ENCODE measurements at places on chromosomes 5 and 9.

DNA sequence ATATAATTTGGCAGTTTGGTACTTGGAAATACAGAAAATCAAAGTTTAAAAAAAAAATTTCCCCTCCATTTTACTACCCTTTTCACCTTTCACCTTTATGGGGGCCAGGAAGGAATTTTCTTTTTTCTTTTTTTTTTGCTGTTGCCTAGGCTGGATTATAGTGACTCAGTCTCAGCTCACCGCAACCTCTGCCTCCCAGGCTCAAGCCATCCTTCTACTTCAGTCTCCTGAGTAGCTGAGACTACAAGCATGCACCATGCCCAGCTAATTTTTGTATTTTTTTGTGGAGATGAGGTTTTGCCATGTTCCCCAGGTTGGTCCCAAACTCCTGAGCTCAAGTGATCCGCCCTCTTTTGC, 9.1 kb downstream of the CHMP5 start:
- no peak for DNase-seq

DNA sequence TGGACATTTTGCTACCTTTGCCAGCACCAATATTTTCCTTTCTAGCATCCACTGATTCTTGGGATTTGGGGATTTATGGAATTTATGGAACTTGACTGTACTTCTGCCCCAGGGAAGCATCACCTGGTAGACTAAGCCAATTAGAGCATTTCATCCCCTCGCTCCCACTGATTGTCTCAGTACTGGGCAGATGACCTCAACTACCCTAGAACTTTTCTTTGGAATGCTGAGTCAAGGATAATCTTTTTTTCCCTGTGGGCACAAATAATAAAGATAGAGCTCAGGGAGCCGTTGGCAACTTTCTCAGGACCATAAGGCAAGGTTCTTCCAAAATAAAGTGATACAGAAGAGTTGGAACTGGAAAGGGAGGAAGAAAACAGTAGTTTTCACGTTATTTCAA, 438.4 kb downstream of the PLK2 start:
- DNase-seq: no peak

- DNase-seq: no peak
These were observed 28.2 kb downstream of the CARD6 start for GRCh38 chr5:40869384-40869783.

- DNase-seq: no peak
These were observed 13.5 kb downstream of the TXNDC15 start for GRCh38 chr5:134887593-134888159.

DNA sequence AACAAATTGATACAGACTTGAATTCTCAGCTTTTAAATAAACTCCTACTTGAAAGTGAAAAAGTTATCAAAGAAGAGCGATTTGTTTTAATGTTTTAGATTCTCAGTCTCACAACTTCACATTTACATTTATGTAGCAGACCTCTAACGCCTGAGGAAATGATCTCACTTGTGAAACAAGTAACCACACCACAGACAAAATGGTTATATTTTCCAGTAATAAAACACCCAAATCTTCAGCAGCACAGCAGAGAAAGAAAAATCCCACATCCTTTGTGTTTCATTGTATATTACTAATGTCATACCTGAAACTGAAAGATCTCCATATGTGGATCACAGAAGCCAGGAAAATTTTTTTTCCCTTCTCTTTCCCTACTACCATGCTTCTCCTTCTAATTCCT, 29.8 kb upstream of the GZMA start:
- DNase-seq: no peak

GRCh38 chr9:81150016-81150625, 539.2 kb downstream of the TLE1 start:
- no peak for DNase-seq

GRCh38 chr9:126829035-126829434, 24.2 kb downstream of the ZBTB43 start:
- DNase-seq: no peak

DNA sequence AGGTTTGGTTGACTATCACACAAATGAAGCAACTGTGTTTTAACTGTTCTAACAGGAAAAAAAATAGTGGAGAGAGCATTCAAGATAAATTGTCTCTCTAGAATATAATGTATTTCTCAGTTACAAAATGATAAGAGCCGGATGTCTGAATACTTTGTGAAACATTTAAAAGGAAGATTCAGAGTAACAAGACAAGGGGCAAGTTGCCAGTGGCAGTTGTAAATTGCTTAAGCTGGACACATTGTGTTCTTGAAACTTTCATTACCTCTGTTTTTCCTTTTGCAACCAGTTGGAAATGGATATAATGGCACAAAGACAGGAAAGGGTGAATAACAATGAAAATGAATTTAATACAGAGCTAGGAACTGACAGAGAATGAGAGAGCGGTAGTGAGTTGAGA, 15.2 kb upstream of the TBCA start:
- no peak for DNase-seq

- DNase-seq: no peak
These were observed 56.9 kb upstream of the GGTA1 start for GRCh38 chr9:121556580-121556979.

GRCh38 chr5:121962347-121962670, 534 bp downstream of the SRFBP1 start:
- DNase-seq: no peak

DNA sequence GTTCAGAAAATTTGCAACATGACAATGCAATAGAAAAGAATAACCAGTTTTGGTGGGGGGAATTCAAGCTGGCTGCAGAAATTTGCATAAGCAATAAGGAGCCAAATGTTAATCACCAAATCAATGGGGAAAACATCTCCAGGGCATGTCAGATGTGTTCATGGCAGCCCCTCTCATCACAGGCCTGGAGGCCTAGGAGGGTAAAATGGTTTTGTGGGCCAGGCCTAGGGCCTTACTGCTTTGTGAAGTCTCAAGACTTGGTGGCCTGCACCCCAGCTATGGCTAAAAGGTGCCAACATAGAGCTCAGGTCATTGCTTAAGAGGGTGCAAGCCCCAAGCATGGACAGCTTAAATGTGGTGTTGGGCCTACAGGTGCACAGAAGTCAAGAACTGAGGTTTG, 29.7 kb upstream of the SLC36A1 start:
- no peak for DNase-seq

DNA sequence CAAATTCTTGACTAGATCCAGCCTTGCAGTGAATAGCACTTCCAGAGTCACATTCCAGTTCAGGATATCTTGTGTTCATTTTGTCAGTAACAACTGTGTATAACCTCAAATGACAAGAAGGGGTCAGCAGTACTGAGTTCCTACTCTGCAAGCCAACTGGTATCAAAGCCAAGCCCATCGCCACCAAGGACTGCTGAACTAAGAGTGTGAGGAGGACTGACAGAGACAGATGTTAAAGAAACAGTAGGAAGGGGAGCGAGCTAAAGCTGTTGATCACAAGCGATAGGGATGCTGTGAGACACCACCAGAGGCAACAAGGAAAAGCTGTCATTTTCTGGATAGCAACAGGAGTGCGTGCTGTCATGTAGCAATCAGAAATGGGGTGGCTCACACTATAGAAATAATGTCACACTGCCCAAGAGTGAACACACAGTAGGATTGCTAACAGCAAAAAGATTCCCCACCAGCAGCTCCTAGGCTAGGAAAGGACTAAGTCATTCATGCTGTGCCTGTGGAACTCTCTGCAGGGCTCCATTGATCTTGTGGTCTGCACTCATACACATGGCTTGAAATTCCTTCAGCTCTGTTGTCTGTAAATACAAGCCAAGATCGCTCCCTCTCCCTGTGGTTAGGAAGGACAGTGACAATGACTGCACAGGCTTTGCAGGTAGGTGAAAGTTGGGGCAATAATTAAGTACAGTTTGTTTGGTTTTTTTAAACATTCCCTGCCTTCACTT, 658.6 kb downstream of the NR2F1-AS1 start:
- DNase-seq: no peak

DNA sequence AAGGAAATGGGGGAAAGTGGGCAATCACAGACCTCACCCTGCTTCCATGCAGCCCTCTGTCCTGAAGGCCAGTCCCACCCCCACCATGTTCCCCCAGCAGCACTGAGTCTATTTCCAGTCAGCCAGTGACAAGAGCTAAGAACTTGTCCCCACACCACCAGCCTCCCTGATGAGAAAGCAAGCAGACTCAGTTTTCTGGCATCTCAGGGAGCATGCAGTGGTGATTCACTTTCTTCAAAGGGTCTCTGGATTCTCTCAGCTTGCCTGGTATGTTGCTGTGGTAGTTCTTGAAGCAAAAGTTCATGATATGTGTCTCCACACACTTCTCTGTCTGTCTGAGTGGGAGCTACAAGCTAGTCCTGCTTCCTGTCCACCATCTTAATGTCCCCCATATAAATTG, 799.9 kb upstream of the TYRP1 start:
- DNase-seq: no peak

DNA sequence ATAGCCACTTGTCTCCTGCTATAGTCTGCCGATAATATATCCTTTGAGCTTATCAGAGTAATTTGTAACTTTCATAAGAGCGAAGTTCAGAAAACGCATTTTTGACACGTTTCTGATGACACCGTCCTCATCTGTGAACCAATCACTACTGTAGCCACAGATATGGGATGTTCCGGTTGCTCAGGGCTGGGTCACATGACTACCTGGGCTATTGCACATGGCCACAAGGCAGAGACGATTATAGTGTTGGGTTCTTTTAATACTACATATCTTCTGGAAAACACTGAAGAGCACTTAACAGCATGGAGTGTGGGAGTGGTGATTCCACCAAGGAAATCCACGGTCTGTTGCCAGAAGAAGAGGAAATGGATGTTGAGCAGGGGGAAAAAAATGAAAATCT, 115.0 kb upstream of the ADRA1B start:
- DNase-seq: no peak

DNA sequence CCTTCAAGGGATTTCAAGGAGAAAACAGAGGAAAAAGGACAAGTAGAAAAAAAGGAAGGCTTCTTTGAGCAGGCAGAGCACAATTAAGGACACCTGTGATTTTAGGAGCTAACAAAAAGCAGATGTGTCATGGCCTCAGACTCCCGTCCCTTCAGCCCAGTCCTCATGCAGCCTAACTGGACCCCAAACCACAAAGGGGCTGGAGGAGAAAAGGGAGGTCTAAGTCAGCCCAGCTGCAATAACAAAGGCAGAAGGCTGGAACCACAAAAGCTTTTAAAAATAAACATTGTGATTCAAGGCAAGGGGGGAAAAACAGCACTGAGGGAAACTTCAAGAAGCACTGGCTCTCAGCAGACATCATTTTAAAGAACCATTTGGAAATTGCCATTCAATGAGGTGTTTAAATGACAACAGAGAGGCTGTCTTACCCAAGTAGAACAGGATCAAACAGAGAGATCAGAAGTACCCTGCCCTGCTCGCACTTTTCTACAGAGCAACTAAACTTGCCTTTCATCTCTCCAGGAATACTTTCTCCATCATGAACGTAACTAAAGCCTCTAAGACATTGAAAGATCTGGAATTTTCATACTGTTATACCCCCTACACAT, 89.3 kb downstream of the SEMA5A start:
- DNase-seq: no peak

DNA sequence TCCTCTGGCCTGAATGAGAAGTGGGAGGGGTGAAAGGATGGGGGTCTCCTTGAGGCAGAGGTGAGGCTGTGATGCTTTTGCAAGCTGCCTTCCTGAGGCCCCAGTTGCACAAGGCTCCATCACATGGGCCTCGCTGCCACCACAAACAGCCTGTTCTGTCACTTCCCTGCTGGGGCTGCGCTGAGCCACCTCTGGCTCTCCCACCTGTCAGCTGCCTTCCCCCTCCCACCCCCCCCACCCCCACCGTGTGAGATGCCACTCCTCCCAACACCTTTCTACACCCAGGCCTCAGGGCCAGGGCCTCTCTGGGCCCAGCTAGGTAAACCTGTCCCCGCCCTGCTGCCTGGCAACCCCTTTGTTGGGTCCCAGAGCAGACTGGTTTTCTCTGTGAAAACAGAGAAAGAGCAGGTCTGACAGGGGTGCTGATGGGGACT, 4.5 kb upstream of the PDLIM4 start:
- no peak for DNase-seq

DNA sequence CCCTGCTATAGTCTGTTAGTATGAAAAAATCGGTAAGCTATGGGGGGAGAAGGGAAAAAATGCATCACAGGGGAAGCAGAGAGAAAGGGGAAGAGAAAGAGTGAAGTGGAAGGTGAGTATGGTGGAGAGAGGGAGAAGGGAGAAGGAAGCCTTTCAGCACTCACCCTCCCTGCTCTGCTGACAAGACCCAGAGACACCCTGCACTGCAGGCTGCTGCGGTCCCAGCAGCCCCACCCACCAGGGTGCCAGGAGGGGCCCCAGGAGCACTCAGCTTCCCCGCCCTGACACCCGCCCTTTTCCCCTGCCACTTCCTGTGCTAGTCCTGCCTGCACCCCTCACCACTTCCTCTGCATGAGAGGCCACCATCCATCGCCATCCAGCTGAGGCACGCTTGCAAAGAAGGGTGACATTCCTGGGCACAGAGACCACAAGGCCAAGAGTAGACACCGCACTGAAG, 12.7 kb downstream of the STK10 start:
- DNase-seq: peak; percentile 88

DNA sequence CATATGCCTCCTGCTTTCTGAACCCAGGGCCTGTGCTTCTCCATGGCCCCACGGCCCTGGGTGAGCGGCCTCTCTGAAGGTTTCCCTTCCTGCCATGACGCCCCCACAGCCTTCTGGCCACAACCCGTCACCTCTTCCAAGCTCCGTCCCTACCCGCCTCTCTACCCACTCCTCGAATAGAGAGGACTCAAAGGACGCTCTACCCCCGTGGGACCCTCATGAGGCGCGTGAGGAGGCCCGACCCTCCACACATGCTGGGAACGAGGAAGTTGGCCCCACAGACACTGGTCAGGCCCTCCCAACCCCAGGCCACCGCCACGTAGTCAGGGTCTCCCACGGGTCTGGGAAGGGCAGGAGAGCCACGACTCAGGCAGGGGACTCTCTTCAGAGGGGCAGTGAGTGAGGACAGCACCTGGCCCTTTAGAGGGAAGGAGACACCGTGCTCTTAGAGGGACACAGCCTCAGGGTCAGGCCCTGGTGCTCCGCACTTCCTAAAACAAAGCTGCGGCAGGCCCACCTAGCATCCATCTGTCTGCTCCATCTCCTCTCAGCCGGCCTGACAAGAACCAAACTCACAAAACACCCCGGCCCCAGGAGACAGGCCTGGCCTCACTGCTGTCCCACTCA, 5.3 kb downstream of the BRD3 start:
- DNase-seq: no peak

GRCh38 chr9:38343037-38343436, 49.5 kb upstream of the ALDH1B1 start:
- no peak for DNase-seq

DNA sequence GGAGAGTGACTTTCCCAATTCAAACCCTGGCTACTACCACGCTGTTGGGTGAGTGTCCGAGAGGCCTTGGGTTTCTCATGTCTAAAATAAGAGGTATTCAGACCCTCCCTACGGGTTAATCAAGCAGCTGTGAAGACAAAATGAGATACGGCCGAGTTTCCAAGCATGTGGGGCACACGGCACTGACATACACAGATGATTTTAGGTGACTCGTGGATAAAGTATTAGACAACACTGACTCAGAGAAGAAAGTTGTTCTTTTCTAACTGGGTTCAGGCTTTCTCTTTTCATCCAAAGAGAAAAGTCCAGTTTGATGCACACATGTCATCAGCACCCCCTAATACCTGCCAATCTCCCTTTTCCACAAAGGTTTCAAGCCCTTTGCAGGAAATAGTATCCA, 15.6 kb downstream of the FOXI1 start:
- no peak for DNase-seq
